GM23338 (cell line): ENCODE measurements at places on chromosomes 7 and 10.

- DNase-seq: peak; percentile 12
Measured at GRCh38 chr7:126361183-126361582, 891.6 kb downstream of the GRM8 start.

GRCh38 chr7:148480479-148481146, 110.0 kb upstream of the C7orf33 start:
- no peak for DNase-seq

DNA sequence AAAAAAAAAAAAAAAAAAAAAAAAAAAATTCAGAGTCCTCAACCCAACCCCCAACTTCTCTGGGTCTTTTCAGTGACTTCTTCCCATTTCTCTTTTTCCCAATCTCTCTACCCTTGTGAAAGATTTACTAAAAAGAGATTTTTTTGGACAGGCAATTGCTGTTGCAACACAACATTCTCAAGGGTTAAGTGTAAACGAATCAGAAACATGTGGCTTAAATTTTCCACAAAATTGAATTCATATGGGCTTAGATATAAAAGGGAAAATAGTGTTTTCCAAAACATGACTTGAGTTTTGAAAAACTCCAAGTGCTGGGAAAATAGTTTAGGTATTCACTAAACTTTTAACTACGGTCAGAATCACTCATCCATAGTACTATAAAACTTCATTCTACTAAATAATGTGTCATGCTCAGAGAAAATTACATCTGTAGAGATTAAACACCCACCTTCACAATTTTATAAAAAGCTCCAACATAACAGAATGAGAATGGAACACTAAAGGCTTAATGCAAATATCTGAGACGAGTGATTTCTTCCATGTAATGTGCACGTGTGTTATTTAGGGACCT, 643.1 kb downstream of the PARD3 start:
- DNase-seq: no peak

DNA sequence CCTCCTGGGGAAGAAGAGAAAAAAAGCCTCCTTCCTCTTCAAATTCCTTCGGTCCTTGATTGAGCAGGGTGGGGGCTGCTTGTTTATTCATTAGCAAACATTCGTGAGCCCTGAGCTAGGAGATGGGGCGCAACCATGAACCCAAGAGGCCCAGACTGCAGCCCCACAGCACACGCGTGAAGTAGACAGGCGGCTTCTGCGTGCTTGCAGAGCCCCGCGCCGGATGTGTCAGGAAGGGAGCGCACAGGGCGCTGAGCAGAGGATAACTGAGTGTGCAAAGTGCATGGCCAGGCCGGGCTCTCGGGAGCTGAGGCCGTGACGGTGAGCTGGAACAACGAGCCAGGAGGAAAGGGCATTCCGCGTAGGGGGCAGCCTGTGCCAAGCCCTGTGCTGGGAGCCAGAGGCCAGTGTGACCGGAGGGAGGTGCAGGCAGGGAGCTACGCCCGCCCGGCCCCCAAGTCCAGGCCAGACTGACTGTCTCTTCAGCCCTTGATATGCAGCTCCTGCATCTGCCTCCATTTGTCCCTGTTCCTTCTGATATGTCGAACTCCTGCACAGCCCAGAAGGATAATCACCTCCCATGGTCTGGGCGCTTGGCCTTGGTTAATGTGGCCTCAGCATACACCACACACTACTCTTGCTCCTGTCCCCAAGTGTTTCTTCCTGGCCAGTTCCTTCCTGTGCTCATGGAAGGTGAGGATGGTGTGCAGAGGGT, 4.6 kb downstream of the FOXL3 start:
- DNase-seq: no peak

GRCh38 chr7:48611993-48612392, 312.4 kb upstream of the CDC14C start:
- no peak for DNase-seq

DNA sequence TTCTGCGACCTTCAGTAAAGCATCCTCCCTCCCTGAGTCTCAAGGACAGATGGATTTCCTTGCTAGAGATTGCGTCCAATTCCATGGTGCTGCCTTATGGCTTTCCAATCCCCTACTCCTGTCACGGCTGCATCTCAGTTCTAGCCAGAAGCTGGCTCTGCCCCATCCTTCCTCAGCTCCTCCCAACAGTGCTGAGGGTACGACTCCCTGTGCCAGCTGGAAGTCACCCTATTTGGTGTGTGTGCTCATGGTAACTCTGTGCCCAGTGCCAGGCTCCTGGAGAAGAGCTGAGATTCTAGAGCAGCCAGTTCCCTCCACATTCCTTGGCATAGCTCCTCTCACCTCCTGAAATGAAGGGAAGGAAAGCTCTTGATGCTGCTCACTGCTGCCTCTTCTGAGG, 185.0 kb upstream of the PODXL start:
- DNase-seq: no peak

DNA sequence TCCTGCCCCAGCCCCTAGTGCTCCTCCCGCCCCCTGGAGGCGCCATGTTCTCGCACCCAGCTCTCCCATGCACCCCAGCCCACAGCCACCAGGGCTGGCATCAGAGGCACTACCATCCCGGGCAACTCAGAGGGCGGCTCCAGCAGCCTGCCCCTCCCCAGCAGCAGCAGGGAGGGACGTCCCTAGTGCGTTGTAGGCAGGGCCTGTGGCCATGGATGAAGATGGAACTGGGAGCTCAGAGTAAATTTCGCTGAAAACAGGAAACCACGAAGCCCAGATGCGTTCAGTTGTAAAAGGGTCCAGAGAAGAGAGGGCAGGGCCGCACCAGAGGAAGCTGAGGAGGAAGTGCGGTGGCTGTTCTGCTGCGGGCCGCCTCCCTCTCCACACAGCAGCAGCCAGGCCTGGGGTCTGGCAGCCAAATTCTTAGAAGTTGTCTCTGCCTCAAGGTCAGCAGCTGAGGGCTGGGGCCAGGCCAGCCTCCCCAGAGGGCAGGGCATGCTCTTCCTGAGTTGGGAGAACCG, 24.6 kb downstream of the VSIR start:
- no peak for DNase-seq

- DNase-seq: no peak
Measured at GRCh38 chr10:210297-210696, 75.0 kb downstream of the ZMYND11 start.

GRCh38 chr7:1288996-1289551, 56.4 kb downstream of the UNCX start:
- DNase-seq: no peak

- no peak for DNase-seq
Measured at GRCh38 chr10:130023454-130024230, 59.6 kb upstream of the EBF3 start.

DNA sequence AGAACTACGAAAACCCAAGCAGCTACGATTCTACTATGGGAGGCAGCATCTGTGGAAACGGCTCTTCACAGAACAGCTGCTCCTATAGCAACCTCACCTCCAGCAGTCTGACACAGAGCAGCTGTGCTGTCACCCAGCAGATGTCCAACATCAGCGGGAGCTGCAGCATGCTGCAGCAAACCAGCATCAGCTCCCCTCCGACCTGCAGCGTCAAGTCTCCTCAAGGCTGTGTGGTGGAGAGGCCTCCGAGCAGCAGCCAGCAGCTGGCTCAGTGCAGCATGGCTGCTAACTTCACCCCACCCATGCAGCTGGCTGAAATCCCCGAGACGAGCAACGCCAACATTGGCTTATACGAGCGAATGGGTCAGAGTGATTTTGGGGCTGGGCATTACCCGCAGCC, 81.6 kb upstream of the SAMD8 start:
- DNase-seq: no peak

DNA sequence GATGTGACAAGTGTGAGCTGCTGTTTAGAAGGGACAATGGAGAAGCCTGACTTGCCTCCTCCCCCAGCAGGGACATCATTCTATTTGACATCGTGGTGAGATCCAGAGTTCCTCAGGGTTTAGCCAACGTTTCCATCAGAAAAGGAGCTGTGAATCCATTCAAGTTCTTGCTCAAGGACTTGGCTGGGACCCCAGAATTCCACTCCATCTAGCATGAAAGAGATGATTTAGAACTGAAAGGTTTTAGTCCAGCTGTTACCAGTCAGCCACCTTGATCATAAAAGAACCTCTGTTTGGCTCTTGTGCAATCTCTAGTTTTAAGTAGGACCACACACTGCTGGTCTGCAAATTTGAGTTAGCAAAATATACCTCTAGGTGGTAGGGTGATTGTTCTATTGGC, 337.6 kb downstream of the FRMD4A start:
- no peak for DNase-seq

DNA sequence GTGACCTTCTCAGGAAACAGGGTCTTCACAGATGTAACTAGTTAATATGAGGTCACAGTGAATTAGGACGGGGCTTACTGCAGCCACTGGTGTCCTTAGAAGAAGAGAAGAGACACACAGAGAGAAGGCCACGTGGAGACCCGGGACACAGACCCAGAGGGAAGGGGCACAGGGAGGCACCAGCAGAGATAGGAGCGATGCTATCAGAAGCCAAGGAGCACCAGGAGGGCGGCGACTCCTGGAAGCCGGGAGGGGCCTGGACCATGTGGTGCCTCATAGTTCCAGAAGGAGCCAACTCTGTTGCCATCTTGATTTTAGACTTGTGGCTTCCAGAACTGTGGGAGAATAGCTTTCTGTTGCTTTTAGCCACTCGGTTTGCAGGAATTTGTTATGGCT, 505.9 kb downstream of the TCERG1L start:
- no peak for DNase-seq

GRCh38 chr10:67171970-67172369, 246.1 kb downstream of the LRRTM3 start:
- no peak for DNase-seq

GRCh38 chr10:94398762-94399161, 3.6 kb upstream of the TBC1D12 start:
- DNase-seq: no peak

GRCh38 chr7:105487579-105488571, 34.2 kb downstream of the PUS7 start:
- DNase-seq: no peak

GRCh38 chr10:131669838-131670237, 231.0 kb upstream of the PPP2R2D start:
- no peak for DNase-seq

- no peak for DNase-seq
Measured at GRCh38 chr7:30561389-30561788, 33.3 kb upstream of the GARS1 start.

DNA sequence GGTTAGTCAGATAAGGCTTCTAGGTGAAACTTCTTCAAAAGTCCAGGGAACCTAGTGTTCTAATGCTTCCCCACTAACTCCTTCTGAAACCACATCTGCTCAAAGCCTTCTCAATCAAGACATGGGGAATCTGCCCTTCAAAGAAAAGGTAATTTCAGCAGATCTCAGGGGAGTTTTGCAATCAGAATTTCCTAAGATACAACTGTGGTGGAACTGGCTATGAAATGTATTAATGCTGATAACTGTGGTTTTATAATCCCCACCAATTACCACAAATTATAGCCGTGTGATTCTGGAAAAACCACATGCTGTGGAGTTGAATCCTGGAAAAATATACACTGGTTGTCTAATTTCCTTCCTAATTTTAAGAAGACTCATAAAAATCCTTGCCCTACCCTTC, 233.8 kb downstream of the SORCS1 start:
- no peak for DNase-seq

GRCh38 chr7:127682140-127682539, 30.1 kb downstream of the SND1 start:
- no peak for DNase-seq

- no peak for DNase-seq
Measured at GRCh38 chr10:5833814-5834213, 20.6 kb upstream of the GDI2 start.

GRCh38 chr10:4947039-4947634, 16.1 kb upstream of the AKR1C1 start:
- no peak for DNase-seq

DNA sequence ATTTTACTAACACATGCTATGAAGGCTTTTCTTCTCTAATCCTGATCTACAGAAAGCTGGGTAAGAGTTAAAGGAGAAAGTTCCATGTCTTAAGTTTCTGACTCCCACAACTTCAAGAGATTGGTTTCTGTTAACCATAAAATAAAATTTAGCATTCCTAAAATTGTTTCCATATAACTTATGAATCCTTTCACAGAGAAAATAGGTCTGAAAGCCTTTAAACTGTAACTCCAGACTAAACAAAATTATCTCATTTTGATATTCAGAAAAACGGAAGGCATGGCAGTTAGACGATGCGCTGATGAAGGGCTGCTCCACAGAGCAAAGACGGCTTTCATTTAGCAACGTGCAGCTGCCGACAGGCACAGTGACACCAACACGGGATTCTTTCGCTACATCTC, 133.3 kb downstream of the SLC25A13 start:
- no peak for DNase-seq
